GM23248 (cell line): ENCODE measurements at places on chromosomes 5 and 9.
A peak's percentile ranks its signal among the peaks of the same experiment; 100 is the strongest.

- no peak for DNase-seq
These were observed 32.3 kb upstream of the KIF2A start for GRCh38 chr5:62273687-62274086.

GRCh38 chr9:91714020-91714806 is 235.8 kb downstream of the ROR2 start:
- DNase-seq = peak; percentile 73

DNA sequence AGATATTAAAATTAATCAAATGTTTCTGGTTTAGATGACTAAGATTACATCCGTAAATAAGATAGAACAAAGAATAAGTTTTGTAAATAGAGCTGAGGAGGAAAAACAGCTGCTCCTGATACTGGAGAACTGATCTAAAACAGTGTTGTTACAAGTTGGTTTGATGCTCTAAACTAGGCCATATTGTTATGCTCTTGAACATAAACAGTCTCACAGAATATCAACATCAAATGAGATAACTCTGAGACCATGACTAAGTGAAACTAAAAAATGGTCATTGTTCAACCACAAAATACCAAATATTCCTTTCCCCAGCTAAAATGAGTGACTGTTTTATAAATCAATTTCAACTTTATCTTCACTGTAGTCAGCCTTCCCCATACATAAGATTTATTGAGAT is 16.5 kb upstream of the SRFBP1 start:
- DNase-seq = no peak

DNA sequence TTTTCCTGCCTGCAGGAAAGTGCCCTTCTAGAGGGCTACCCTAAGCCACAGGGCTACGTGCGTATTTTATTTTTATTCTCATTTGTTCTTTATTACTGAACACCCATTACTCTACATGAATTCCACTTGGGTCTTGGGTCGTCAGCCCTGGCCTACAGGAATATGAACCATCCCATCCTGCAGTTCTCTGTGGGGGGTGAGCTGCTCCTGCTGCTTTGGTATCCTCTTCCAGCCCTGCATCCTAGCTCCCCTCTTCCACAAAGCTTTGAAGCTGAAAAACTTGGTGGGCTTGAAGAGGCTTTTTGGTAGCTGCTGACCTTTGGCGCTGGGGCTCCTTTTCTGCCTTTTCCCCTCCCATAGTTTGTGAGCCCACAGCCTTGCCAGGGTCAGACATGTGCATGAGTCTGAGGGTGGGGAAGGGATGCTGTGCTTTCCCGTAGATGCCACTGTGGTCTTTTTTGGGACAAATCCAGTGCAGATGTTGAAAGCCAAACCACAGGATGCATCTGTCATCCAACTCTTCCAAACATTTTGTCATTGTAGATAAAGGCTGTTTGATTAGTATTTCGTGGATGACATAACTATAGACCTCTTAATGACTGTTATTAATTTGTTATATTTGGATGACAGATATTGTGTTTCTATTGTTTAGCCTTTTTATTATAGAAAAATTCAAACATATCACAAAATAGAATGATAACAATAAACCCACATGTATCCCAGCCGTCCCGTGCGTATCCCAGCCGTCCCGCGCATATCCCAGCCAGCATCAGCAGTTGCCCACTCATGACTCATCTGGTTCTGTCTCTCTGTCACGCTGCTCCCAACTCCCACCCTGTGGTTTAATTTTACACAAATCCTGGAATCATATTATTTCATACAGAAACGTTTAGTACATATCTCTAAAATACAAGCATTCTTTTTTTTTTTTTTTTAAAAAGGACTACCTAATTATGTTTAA is 43.9 kb downstream of the SLC46A2 start:
- peak; percentile 76 for DNase-seq

GRCh38 chr9:123265833-123266232 is 2.6 kb downstream of the STRBP start:
- DNase-seq = no peak

GRCh38 chr9:95509851-95510708 is 6.7 kb downstream of the PTCH1 start:
- DNase-seq = peak; percentile 66

GRCh38 chr9:107712390-107712789 is 222.8 kb upstream of the KLF4 start:
- peak; percentile 70 for DNase-seq

DNA sequence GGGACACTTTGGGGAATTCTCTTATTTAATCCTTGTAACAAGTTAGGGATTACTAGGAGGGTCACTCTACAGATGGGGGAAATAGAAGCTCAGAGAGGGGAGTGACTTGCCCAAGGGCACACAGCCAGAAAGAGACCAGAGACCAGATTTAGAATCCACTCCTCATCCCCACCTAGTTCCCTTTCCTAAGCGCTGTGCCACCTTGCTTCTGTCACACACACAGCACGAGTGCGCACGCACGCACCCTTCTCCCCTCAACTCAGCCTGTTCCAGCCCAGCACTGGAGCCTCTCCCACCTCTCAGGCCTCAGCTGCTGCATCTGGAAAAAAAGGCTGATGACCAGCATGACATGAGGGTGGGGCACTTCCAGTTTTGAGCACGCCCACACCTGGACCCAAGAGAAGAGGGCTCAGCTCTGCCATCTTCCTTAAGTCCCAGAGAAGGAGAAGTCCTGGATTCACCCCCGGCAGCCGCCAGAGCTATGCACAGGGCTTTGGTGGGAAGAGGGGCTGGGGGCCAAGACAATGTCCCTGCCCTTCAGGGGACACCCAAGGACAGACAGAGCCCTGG is 18.5 kb downstream of the NR5A1 start:
- DNase-seq = no peak

- no peak for DNase-seq
These were observed 1188.1 kb downstream of the DTWD2 start for GRCh38 chr5:117800261-117800660.

GRCh38 chr9:135356796-135357195 is 122.8 kb upstream of the PPP1R26 start:
- DNase-seq = no peak

DNA sequence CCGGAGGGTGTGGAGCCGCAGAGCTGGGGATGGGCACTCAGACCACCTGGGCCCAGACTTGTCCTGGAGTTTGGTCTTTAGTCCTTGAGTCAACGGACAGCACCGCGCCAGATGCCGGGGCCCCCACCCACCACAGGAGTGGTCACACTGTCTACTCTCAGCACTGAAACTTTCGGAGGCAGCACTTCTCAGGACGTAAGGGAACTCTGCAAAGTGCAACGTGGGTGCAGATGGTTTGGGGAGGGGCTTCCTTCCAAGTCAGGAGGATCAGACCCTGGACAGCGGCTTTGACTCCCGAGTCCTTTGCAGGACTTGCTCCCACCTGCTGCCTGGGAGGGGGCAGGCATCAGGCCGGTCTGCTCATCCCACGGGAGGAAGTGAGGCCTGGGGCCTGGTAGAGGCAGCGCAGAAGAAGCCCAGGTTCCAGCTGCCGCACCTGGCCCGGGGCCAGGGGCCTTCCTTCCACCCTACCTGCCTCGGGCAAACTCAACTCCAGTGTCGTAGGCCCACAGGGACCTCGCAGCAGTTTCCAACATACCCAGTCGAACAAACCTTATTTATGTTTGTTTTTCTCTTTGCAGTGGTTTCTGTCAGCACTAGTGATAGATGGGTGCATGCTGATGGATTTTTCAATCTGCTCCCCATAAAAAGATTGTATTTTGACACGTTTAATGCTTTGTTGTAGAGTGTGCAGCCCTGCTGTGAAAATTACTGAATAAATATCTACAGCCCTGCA is 149.8 kb upstream of the PPP1R26 start:
- no peak for DNase-seq

DNA sequence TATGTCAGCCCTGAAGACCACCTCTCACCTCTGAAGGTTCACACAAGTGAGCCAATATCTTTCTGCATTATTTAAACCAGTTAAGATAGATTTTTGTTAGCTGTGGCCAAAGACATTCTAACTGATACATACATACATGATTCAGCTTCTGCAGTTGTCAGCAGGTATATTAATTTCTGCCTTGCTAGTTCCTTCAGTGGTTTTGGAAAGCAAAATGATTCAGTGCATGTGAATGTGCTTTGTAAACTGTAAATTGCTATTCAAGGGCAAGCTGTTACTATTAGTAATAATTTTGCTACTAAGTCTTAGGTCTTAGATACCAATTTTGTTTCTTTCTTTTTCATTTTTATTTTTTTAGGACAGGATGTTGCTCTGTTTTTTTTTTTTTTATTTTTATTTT is 89.2 kb upstream of the ERBIN start:
- DNase-seq = peak; percentile 86

- DNase-seq = peak; percentile 97
These were observed 2.8 kb upstream of the RACK1 start for GRCh38 chr5:181246276-181247049.

DNA sequence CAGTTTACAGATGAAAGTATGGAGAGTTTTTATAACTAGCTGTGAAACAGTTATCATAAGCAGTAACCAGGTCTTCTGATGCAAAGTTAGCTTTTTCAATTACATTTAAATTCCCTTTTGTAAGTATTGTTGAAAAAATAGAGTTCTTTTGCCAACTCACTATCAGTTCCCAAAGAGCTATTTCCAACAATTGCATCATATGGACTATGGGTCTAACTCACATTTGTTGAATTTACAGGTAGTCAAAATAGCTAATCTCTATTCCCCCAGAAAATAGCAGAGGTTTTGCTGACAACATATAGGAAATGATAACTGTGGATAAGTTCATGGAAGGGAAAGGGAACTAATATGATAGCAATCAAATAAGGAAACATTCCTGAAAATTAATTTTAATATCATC is 1.4 kb downstream of the SPINK1 start:
- DNase-seq = no peak

DNA sequence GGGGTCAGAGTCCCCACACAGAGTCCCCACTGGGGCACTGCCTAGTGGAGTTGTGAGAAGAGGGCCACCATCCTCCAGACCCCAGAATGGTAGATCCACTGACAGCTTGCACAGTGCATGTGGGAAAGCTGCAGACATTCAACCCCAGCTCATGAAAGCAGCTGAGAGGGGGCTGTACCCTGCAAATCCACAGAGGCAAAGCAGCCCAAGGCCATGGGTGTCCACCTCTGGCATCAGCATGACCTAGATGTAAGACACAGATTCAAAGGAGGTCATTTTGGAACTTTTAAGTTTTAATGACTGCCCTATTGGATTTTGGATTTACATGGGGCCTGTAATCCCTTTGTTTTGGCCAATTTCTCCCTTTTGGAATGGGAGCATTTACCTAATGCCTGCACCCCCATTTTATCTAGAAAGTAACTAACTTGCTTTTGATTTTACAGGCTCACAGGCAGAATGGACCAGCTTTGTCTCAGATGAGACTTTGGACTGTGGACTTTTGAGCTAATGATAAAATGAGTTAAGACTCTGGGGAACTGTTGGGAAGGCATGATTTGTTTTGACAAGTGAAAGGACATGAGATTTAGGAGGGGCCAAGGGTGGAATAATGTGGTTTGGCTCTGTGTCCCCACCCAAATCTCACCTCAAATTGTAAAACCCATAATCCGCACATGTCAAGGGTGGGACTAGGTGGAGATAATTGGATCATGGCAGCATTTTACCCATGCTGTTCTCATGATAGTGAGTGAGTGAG is 56.3 kb upstream of the ITGA1 start:
- DNase-seq = no peak

- DNase-seq = peak; percentile 65
These were observed 56.1 kb upstream of the TAS2R1 start for GRCh38 chr5:9686216-9686615.

- DNase-seq = no peak
These were observed 82.7 kb downstream of the ATP10B start for GRCh38 chr5:160769301-160769700.

GRCh38 chr5:133603711-133604110 is 8.6 kb downstream of the FSTL4 start:
- DNase-seq = no peak

GRCh38 chr9:37528652-37529471 is 43.1 kb downstream of the POLR1E start:
- no peak for DNase-seq
